ENCODE measurements at places on chromosomes 6 and 20.

- peak; percentile 49 for DNase-seq
Measured at GRCh38 chr6:63571361-63572043, 778 bp upstream of the LOC128125822 start.

DNA sequence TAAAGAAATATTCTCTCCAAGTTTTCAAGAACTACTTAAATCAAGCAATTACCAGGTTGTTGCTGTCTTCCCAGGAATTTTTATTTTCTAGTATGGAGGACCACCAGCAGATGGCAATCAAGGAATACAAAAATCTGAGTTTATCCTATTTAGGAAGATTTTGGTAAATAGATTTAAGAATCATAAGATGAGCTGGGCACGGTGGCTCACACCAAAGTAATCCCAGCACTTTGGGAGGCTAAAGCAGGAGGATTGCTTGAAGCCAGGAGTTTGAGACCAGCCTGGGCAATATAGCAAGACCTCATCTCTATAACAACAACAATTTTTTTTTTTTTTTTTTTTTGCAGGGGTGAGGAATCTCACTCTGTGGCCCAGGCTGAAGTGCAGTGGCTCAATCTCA is 19.3 kb upstream of the SEC63 start:
- DNase-seq = no peak

GRCh38 chr6:56798163-56798562 is 155.5 kb upstream of the DST start:
- peak; percentile 12 for DNase-seq

GRCh38 chr6:143187238-143187923 is 126.7 kb downstream of the AIG1 start:
- DNase-seq = no peak

- DNase-seq = no peak
Measured at GRCh38 chr6:56671651-56672461, 29.2 kb upstream of the DST start.

DNA sequence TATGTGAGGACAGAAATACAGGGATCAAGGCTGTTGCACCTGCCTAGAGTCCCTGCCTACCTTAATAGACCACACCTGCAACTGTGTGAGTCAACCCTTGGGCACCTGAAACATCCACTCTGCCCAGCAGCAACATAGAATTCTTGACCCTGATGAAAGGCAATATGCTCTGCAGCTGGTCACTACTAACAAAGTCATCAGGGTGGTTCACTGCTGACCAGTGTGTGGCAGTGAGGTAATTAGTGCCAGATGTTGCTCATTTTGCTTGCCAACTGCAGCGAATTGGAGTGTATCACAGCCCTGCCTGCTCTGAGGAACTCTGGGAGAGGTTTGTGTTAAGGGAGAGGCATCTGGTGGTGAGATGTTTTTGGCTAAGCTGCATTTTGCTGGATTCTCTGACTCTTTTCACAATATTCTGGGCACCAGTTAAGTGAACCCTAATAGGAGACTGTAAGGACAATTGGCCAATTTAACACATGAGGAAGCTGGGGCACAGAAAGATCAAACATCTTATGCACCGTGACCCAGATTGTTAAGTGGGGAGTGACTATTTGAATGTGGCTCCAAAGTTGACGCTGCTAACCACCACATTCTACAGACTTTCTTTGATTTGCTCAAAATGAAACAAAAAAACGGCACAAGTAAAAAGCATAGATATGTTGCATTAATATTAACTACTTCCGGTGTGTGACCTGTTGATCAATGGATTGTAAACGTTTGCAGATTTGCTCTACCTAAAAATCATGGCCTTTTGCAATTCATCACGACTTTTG is 61.9 kb upstream of the OPRM1 start:
- no peak for DNase-seq

GRCh38 chr6:34816635-34817301 is 24.9 kb downstream of the BLTP3A start:
- DNase-seq = no peak

GRCh38 chr6:110232450-110232849 is 52.2 kb downstream of the CDC40 start:
- no peak for DNase-seq

Measured in DMS153 (cell line).